Activated CD8-positive, alpha-beta memory T cell treated with anti-CD3 and anti-CD28 coated beads for 1 hour (primary cell): ENCODE measurements at places on chromosomes 1 and 21.

DNA sequence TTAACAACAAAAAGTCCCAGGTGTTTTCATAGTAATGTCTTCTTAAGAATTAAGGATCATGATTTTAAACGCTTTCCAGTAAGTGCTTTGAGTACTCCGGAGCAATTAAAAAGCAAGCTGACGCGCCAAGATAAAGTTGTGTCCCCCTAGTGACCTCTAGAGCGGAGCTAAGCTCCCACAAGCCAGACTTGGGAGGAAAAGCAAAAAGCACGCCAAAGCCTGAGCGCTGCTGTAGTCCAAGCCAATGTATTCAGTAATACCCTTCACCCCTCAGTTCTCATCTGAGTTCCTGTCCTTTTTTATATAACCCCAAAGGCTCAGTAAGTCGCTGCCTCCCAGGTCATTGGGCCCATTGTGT lies 3.5 kb upstream of the SLC44A5 start:
- no peak for DNase-seq

GRCh38 chr1:5394111-5394510 lies 598.1 kb downstream of the NPHP4 start:
- no peak for DNase-seq

DNA sequence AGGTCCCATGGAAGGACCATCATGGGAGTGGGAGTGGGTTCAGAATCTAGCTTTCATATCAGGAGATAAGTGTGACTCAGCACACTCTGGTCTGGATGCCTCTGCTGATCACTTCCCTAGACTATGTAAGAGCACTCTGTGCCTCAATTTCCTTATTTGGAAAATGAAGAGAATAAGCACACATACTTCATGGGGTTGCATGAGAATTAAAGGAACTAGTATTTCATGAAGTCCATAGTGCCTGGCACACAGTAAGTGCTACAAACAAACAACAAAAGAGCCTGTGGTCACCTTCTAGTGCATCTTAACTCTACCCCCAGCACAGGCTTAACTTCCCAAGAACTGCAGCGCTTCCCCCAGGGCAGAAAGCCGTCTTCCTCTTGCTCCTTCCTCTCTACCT lies 9.6 kb upstream of the IL20 start:
- no peak for DNase-seq

GRCh38 chr1:200182701-200183100 lies 155.2 kb downstream of the NR5A2 start:
- no peak for DNase-seq

GRCh38 chr1:162389971-162390370 lies 8.4 kb downstream of the C1orf226 start:
- no peak for DNase-seq

DNA sequence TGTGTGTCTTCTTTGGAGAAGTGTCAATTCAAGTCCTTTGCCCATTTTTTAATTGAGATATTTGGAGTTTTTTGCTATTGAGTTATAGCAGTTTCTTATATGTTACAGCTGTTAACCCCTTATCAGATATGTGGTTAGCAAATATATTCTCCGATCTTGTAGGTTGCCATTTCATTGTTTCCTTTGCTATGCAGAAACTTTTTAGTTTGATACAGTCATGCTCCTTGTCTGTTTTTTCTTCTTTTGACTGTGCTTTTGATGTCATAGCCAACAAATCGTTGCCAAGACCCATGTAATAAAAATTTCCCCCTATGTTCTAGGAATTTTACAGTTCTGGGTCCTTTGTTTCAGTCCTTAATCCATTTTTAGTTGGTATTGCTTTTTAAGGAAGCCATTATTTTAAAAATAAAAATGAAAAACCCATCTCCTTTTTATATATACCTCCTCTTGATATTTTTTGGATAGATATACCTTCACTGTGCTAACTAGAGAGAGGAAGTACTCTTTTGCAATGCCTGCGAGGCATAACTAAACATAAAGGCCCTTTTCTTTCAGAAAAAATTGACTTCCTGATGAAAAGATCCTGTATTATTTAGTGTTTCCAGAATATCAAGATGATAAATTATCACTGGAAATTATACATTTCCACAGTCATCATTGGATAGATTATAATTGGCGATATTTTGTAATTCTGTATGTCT lies 127.8 kb downstream of the HS2ST1 start:
- DNase-seq: no peak

DNA sequence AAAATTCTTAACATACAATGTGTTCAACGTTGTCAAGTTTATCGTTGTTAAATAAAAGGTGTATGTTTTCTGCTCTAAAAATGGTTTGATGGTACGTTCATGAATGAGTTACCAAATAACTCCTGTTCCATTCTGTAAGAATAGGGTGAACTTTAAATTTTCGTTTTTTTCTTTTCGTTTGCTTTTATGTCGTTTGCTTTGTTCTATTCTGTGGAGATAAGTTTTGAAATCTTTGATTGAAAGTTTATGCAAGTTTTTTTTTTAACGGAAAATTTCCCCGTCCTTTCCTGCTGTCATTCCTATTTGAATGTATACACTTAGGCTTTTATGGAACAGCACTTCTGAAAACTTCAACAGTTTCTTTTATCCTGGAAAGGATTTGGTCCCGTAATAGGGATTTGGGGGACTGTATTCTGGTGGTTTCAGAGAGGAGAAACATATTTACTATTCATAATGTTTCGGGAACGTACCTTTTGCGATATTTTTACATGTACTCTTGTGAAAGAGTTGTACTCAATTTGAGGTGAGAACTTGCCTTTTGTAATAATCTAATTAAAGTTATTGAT lies 1.7 kb downstream of the DR1 start:
- DNase-seq: no peak

GRCh38 chr1:10059342-10059718 lies 26.6 kb downstream of the UBE4B start:
- no peak for DNase-seq

GRCh38 chr1:245370905-245371581 lies 216.3 kb downstream of the KIF26B start:
- DNase-seq: no peak

DNA sequence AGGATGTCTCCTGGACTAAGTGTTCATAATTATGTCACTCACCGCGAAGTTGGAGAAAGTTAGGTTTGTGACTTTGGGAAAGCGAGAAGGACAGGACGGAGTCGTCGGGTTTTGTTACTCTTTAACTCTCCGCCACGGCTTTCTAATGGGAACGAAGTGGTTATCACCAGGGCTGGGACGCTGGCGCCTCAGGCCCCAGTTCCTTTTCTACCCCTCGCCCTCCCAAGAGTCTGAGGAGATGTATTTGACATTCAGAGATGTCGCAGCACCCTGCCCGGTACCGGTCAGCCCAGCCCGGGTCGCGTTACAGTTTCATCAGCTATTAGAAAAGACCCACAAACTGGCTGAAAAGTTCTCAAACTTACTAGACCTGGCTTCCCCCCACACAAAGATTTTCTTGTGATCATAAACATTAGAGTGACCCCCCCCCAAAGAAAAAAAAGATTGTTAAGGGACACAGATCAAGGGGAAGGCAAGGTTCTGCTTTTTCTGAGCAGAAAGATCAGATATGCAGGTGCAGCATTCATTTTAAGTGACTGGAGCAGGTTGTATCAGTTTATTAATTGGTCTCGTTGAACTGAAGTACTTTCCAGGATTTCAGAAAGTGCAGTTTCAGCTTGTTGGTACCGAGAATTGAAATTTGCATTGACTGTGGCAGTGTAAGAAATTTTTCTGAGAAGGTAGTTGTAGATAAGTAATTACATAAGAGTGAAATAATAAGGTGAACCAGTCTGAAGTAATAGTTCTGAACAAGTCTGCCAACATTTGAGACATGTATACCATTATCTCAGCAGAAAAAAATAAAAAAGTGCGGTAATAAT lies 859 bp upstream of the ZBTB18 start:
- no peak for DNase-seq

DNA sequence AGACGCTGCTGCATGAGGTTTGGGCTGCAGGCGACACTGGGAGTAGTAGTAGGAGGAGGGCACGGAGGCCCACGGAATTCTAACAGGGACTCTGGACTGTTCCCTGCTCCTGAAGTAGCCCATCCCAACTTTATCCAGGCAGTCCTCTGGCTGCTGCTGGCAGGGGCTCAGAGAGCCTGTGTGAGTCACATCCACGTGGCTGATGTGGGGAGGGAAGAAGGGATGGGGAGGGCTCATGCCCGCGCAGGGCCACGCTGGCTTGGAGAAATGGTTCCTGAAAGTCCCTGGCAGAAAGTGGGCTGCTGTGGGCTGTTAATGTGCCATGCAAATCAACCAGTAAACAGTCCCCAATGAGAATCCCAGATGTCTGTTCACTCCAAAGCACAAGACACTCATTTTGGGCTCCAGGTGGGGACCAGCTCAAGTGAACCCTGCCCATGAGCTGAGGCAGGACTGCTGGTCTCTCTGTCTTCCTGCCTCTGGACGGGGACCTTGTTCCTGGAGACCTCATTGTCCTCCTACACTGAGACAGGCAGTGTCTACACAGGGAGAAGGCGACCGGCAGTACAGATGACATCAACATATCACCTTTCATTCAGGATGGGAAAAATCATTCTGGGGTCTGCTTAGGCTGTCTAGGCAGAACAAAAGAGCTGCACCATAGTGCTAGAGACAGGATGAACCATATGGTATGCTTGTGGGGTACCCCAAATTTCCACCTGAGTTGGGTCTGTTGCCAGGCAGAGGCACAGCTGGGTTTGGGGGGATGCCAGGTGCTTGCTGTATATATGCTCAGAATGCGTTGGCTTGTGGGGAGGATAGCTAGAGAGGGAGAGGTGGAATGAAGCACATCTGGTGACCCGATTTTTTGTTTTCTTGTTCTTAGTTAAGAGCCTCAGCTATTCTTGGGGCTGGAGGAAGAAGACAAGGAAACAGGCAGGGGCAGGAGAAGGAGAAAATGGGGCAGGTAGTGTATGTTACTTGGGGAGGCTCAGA lies 57.9 kb upstream of the FMOD start:
- no peak for DNase-seq

GRCh38 chr1:218304281-218305039 lies 19.4 kb downstream of the RRP15 start:
- no peak for DNase-seq

DNA sequence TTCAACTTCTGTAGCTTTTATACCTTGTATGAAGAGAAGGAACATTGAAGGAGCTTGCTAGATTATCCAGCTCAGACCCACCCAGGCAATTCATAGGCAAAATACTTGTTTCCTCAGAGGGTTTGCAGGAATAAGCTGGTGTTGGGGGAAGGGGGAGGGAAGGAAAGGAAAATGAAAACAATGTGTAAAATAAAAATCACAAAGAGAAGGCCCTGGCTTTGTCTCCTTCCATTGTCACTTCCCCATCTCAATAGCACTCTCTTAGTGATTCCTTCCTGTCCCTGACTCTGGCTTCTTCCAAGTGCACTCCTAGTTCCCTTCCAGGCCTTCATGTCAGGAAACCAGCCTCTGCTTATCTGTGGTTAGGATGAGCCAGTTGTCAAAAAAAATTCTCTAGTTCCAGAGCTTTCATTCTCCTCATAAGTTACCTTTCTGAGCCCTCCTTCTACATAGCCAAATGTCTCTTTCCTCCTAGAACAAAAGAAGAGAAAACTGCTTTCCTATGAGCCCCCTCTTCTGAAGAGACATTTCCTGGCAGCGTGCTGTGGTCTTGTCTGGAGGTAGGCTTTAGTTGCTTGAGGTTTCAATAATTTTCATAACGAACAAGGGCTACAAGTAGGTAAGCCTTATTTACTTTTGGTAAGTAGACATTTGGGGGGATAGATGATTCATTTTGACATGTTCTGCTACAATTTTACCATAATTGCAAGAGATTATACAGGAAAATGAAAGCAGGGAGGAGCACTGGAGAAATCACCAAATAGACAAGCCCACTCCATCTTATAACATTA lies 45.7 kb downstream of the FASLG start:
- DNase-seq: no peak

- DNase-seq: no peak
Observed at GRCh38 chr21:27505516-27505915, 538.6 kb upstream of the ADAMTS5 start.

DNA sequence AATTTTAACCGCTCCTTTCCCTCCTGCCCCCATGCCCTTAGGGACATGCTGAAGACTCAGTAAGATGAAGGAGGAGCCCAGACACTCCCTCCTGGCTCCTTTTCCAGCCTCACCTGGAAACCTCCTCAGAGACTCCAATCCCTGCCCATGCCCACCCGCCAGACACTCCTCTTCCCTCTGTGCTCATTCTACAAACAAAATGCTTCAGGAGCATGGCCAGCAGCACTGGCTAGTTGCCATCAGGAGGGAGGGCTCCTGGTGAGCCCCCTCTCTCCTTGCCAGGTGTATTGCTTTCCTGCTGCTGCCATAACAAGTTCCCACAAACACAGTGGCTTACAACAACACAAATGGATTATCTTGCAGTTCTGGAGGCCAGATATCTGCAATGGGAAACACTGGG lies 126.1 kb downstream of the PSMG1 start:
- DNase-seq: no peak

GRCh38 chr1:167650269-167651160 lies 20.5 kb downstream of the RCSD1 start:
- no peak for DNase-seq

DNA sequence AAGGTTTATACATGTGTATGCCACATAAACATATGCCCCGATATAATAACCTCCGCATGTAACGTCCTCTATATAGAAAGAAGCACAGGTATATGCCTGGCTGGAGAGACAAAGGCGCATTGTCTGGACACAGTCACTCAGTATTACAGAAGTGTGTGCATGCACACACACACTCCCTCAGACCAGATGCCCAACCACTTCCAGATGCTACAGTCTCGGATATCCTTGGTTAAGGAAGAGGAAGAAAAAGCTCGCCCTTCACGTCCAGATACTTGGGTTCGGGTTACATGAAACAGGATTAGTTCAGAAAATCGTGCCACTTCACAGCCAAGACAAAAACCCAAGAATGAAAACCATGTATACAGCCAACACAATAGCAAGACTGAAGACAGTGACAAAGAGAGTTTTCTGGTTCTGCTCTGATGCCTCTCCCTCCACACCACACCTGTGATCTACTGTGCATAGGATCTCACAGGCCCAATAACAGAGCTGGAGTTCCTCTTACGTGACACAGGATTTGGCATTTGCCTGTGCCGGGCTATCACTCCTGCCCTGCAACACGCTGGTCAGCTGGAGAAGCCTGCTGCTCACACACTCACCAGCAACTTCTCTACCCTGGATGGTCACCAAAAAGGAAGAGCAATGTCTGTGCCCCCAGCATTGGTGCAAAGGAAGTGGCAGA lies 75.0 kb downstream of the SSBP3 start:
- DNase-seq: no peak

GRCh38 chr1:240492832-240493440 lies 119.0 kb downstream of the GREM2 start:
- no peak for DNase-seq

GRCh38 chr1:89001510-89001909 lies 9.1 kb upstream of the KYAT3 start:
- DNase-seq: no peak

- no peak for DNase-seq
Observed at GRCh38 chr1:160711602-160712311, at the start of gene CD48. CD48 (minus strand) TSS chr1:160711822; CDS start chr1:160711763, 59 bp downstream.

DNA sequence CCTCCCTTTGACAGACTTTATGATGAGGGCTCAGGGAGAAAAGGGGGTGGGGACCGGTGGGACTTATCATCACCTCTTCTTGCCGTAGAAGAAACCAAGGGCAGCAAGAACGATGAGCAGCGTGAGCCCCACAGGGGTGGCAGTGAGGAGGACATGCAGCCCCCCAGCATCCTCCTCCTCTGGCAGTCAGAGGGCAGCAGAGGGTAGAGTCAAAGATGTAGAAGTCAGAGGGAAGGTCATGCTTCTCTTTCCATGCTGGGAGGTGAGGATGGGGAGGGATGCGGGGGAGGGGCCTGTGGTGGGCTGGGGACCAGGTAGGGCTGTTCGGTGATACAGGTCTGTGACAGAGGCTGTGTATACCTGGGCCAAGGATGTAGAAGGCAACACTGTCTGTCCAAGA lies 14.8 kb downstream of the INSRR start:
- no peak for DNase-seq
